AG20443 (cell line): ENCODE measurements at places on chromosomes 3 and 15.

GRCh38 chr3:31581660-31582059, 48.9 kb downstream of the STT3B start:
- DNase-seq, result no peak

DNA sequence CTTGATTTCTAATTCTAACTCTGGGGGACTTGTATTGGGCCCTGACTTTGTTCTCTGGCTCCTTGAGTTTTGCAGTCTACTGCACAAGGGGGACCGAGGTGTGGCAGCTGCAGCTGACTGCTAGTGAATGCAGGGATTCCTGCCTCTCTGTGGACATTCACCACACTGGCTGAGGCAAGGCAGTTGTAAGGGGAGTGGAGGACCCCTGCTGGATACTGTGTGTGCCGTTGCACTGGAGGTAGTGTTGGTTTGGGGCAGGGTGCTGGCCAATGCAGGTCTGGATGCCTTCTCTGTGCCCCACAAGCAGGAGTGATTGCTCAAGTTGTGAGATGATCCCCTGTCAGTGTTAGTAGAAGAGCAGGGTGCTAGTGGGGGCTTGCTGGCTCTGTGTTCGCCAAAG, 626.1 kb downstream of the SQOR start:
- DNase-seq, result no peak

GRCh38 chr15:101213147-101213546, 38.7 kb downstream of the CHSY1 start:
- no peak for DNase-seq

GRCh38 chr3:4736284-4736861, 242.9 kb upstream of the BHLHE40 start:
- no peak for DNase-seq

DNA sequence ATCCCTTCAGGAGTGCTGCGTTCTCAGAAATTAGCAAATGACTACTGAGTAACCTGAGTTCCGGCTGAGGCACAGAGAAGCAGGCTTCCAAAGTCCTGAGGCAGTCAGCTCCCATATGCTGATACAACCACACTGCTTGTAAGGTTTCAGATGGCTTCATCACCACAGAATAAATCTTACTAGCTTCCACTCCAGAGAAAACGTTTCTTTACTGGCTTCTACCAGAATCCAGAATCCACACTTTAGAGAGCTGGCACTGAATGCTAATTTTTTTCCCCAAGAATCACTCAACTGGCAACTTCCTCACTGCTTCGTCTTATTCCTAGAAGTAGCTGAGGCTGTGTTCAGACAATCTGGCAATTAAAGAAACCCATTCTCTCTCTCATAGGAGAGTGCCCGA, 21.4 kb downstream of the TAMM41 start:
- no peak for DNase-seq

DNA sequence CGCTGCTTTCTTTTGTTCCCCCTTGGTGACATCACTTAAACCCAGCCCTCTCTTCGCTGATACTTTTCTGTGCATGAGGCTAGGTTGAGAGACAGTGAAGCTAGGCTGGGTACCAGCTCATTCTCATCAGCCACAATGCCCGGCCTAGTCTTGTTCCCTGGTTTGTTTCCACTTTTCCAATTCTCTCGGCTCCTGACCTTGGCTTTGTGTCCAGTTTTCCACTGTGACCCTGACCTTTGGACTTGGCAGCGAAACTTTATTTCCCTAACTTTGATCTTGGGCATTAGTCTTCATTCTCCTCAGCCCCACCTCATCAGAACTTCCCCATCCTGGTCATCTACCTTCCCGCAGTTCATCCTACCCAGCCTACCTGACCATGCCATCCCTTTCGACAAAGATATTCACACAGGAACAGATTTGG, 908 bp upstream of the ADPGK start:
- no peak for DNase-seq

- no peak for DNase-seq
These were observed 7.3 kb downstream of the RNU5B-1 start for GRCh38 chr15:65311760-65312159.

- peak; percentile 95 for DNase-seq
These were observed at the start of gene SUMF1 for GRCh38 chr3:4466741-4467521. Gene SUMF1 (minus strand): TSS chr3:4467269. CDS start chr3:4467245, 24 bp downstream.

DNA sequence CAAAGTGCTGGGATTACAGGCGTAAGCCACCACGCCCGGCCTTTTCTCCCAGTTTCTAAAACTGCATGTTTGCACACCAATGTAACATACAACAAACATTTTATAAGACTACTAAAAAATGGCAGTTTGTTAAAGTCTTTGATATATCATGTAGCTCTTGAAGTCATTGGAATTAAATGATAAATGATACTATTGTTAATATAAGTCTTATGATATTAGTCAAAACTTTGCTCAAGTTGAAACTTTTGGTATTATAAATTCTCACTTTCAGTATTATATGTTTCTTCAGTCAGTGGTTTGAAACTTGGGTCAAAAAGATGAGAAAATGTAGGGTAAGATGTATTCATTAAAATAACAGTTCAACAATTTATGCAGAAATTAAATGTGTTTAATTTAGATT, 117.6 kb upstream of the TBL1XR1 start:
- no peak for DNase-seq

DNA sequence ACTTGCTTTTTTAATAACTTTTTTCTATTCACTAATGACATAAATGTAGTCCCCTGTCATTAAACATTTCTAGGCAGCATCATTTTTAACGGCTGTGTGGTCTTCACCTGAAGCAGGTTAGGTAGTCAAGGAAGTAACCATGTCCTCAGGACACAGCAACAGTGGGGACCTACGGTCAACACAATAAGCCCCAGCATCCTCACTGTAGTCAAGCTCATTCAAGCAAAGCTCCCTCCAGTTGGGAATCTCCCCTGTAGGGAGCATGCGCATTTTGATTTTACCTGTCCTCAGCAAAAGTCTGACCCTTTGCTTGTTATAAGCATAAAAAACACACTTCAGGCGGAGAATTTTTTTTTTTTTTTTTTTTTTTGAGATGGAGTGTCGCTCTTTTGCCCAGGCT, 151.4 kb downstream of the SHQ1 start:
- no peak for DNase-seq

DNA sequence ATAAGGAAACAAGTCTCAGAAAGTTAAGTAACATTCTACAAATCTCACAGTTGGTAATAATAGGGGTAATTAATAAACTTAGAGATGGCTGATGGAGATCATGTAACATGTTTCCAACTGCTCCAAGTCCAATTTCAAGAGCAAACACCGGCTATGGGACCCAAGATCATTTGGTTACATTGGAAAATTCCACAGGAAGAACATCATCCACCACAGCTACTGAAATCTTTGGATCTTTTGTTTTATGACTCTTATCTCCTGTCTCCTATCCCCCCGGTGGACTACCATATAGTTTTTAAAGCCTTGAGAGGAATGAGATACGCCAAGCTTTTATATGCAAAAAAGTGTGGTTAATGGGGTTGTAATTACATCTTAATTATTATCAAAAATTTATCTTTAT, 216.1 kb downstream of the WNT5A start:
- no peak for DNase-seq

DNA sequence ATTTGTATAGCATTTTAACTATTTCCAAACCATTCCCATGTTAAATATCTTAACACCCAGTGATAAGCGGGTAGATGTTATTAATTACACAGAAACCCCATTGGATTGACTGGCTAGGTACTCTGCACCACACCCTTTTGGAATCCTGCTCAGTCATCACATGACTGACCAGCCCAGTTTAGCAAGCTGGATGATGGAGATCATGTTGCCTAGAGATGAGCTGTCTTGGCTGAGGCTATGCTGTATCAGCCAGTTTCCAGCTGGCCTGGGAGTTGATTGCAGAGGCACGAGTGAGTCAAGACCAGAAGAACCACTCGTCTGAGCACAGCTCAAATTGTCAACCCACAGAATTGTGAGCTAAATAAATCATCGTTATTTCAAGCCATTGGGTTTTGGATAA, 124.6 kb downstream of the ZNF621 start:
- DNase-seq, result no peak

- DNase-seq, result no peak
These were observed 19.6 kb downstream of the CCR8 start for GRCh38 chr3:39349080-39349479.

GRCh38 chr3:177109688-177110330, 87.5 kb downstream of the TBL1XR1 start:
- DNase-seq, result no peak

GRCh38 chr3:88189361-88189810, 39.6 kb downstream of the C3orf38 start:
- no peak for DNase-seq

DNA sequence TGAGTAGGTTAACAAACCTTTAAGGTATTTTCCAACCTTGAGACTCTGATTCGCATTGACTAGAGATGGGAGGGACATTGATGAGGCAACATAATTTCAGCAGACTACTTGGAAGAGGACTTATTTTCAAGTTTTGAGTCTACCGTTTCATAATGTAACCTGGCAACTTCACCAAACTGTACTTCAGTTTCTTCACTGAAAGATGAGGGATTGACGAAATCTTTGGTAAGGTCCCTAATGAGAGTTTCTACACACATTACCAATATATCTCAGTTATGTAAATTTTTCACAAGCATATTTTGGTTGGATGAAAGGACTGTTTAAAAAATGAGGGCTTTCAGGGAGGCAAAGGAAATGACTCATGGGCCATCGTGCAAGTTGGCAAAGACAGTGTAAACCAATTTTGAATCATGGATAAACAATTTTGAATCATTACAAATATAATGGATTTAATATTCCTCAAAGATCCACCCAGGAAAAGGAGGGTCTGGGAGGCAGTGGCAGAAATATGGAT, 28.7 kb upstream of the SEMA6D start:
- peak; percentile 43 for DNase-seq

- no peak for DNase-seq
These were observed 86.9 kb downstream of the C3orf80 start for GRCh38 chr3:160312014-160312624.

DNA sequence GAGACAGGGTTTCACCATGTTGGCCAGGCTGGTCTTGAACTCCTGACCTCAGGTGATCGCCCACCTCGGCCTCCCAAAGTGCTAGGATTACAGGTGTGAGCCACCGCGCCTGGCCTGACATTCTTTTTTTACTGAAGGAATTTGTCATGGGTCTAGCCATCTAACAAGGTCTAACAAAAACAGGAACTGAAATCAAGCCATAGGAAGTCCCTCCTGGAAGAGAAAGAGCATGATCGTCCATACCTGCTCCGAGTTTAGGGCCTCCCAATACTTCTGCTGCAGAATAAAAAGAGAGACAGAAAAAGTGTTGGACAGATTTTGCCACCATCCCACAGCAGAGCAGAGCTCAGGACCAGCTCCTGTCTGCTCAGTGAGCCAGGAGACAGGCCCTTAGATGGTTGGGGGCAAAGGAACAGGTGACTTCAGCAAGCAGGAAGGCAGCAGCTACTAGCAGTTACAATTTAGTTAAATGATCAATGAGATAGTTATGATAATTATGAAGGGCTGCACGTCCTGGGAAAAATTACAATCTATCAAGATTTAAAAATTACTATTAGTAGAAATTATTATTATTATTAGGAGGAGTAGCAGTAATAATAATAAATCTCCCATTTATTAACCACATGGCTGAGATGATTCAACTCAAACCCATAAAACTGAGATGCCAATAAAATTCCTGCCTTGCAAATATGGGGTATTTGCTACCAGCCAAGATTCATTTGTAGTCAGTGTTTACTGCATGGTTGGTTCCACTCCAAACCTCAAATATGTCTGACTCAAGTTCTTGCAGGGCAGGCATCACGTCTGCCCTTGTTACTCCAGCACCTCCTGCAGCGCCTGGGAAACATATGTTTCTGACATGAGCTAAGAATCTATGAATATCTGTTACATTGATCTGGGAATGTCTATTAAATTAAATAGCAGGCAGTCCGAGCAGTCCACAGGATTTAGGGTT, 40.1 kb downstream of the TMEM44 start:
- DNase-seq, result peak; percentile 95

GRCh38 chr3:134611516-134611915, 39.3 kb downstream of the KY start:
- no peak for DNase-seq

- DNase-seq, result no peak
These were observed 3.1 kb upstream of the ZXDC start for GRCh38 chr3:126478581-126479310.
